Epithelial cell of alveolus of lung (primary cell): ENCODE measurements at places on chromosomes 5 and 9. TPM values are rescaled to one million over a fixed set of nuclear protein-coding genes. Genes with fewer than 3 reads are reported as not detected.

Gene SH3TC2
- 0.48 and 0.52 TPM in 2 replicates for total RNA-seq

Gene ABLIM3
- total RNA-seq: 84.9 and 91.3 TPM in 2 replicates

Gene ANKRD20A1
- 0.13 TPM in 1 of 2 replicates, not detected in the other for total RNA-seq

Gene PFN3
- not detected in 2 replicates for total RNA-seq

Gene ECPAS
- total RNA-seq: 36.8 and 46.4 TPM in 2 replicates

Gene RASEF
- total RNA-seq: 0.39 TPM in 1 of 2 replicates, not detected in the other

Gene SPZ1
- not detected in 2 replicates for total RNA-seq

Gene NEUROG1
- not detected in 2 replicates for total RNA-seq

Gene CTNND2
- not detected in 2 replicates for total RNA-seq
